ENCODE measurements at places on chromosomes 4 and X.

GRCh38 chr4:182863501-182863900 is 53.7 kb downstream of the DCTD start:
- no peak for DNase-seq

- peak; percentile 24 for DNase-seq
Measured at GRCh38 chr4:184503869-184504300, 29.5 kb upstream of the IRF2 start.

- no peak for DNase-seq
Measured at GRCh38 chrX:154795016-154795415, 10.3 kb downstream of the MPP1 start.

DNA sequence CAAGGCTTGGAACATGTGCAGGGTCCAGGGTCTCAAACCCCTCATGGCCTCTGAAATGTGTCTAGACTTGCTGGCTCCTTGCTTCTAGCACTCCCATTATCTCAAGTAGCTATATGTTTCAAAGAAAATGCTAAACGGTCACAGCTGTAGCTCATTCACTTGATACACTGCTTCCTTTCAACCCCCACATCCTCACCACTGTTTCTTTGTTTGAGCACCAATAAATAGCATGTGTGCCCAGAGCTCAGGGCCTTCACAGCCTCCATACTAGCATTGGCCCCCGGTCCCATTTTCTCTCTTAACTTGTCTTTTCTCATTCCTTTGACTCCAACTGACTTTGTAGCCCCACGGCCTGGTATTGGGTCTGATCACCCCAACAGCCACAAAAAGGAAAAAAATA is 801.8 kb downstream of the STIM2 start:
- no peak for DNase-seq

DNA sequence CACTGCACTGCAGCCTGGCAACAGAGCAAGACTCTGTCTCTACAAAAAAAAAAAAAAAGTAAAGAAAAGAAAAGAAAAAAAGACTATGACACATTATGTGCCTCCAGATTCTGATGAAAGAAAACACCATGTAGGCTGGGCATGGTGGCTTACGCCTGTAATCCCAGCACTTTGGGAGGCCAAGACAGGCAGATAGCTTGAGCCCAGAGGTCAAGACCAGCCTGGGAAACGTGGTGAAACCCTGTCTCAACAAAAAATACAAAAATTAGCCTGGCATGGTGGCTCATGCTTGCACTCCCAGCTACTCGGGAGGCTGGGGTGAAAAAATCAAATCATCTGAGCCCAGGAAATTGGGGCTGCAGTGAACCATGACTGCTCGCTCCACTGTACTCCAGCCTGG is 19.4 kb downstream of the THOC2 start:
- no peak for DNase-seq

- DNase-seq = no peak
Measured at GRCh38 chr4:151940926-151941617, 180.3 kb upstream of the GATB start.

- DNase-seq = no peak
Measured at GRCh38 chrX:65837875-65838549, 170.6 kb downstream of the MSN start.

DNA sequence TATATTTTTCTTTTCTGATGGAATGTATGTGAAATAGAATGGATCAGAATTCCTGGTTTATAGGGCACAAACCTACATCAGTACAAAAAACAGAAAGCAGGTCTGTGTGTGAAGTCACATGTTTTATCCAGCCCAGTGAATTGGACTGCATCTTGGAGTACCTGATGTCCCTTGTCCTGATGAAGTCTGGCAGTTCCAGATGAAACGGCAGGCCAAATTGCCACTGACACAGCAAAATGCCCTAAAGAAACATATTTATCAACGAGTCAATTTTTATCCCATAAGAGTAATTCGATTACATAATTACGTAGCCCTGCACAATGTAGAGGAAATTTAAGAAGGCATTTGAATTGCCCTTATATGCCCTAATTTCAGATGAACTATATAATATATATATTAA is 37.8 kb upstream of the ATP6AP2 start:
- no peak for DNase-seq

DNA sequence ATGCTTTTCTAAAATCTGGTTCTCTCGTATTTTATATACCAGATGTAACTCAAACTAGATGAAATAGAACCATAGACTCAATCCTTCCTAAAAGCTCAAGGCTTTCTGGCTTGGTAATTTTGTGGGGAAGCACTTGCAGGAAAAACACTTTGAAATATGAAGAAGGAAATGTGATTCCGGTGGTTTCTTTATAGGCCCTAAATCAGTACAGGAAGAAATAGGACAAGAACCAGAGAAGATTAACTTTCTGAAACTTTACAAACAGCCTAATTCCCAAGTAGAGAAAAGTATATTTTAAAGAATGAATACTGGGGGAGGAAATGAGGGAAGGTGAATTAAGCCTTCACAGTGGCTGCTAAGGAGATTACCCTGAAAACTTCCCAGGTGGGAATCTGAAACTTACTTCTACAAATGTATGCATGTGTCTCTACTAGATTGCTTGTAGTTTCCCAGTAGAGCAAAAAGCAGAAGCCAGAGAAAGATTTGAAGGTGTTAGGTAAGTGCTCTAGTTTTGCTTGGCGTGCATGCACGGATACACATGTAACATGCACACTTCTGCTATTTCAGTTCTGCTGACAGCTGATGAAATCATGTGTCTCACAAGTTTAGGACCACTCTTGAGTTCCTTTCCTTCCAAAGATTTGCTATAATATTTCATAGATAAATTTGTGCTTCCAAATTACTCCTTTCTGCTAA is 92.1 kb downstream of the AFF1 start:
- DNase-seq = no peak

DNA sequence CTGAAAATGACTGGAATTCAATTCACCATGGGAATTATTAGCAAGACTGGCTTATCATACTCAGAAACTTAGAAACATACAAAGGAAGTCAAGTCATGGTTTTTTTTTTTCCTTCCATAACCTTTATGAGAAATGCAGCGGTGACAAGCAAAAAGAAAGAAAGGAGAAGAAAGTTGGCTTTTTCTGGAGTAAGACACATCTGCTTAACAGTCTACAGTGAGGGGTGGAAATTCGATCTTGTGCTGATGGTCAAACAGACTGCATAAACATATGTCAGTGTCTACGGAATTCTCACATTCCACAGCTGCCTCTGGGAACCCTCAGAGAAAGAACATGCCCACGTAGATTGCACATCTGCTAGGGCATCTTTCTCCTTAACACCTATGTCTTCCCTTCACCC is 54.6 kb downstream of the PROM1 start:
- DNase-seq = no peak

- no peak for DNase-seq
Measured at GRCh38 chr4:57132743-57133137, 22.6 kb upstream of the IGFBP7 start.

Data from stimulated activated CD4-positive, alpha-beta T cell treated with anti-CD3 and anti-CD28 coated beads, Interleukin-1b, Interleukin-23, amount 100 ng/mL, for 48 hours (primary cell).